ENCODE measurements at places on chromosomes 5 and 9.

DNA sequence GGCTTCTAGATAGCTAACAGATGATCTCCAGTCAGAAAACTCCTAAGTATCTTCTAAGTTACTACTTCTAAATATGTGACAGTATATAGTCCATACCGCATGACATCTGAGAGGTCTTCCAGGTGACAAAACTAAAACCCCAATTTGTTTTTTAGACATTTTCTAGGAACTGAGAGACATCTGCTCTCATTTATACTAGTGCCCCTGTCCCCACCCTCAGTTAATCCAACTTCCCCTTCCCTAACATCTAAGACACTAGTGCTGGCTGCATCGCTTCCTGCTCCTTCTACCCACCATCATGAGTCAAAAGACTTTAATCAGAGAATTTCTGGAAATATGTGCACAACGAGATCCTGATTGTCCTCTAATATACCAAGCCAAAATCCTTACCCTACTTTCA lies 37.9 kb downstream of the FBXW11 start:
- DNase-seq, result no peak

DNA sequence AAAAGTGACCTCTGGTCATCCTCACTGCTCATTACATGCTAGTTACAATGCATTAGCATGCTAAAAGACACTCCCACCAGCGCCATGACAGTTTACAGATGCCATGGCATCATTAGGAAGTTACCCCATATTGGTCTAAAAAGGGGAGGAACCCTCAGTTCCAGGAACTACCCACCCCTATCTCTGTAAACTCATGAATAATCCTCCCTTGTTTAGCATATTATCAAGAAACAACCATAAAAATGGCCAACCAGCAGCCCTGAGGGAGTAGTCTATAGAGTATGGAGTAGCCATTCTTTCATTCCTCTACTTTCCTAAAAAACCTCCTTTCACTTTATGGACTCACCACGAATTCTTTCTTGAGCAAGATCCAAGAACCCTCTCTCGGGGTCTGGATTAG lies 89.4 kb downstream of the ATPSCKMT start:
- no peak for DNase-seq

- DNase-seq, result no peak
Measured at GRCh38 chr5:3187771-3188425, 407.7 kb upstream of the IRX1 start.

- DNase-seq, result no peak
Measured at GRCh38 chr5:6080436-6080835, 297.9 kb downstream of the MED10 start.

- no peak for DNase-seq
Measured at GRCh38 chr5:140785905-140786686, at the start of gene PCDHA1. Gene PCDHA1, plus strand, starts transcription at chr5:140786140.

DNA sequence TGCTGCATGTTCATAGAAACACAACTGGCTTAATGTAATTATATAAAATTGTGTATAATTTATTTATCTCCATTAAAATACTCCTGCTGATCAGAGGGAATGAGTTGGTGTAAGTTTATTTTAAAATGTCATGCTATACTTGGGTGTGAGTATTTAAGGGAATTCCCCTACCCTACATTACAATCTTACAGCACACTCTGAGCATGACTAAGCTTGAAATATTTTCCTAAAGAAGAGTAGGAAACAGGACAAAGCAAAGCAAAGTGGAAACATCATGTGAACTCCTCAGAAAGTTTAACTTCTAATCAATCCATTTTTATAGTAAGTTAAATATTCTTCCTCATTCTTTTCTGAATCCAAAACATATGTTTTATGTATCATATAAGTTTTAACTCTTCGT lies 1271.3 kb downstream of the EFNA5 start:
- DNase-seq, result no peak

DNA sequence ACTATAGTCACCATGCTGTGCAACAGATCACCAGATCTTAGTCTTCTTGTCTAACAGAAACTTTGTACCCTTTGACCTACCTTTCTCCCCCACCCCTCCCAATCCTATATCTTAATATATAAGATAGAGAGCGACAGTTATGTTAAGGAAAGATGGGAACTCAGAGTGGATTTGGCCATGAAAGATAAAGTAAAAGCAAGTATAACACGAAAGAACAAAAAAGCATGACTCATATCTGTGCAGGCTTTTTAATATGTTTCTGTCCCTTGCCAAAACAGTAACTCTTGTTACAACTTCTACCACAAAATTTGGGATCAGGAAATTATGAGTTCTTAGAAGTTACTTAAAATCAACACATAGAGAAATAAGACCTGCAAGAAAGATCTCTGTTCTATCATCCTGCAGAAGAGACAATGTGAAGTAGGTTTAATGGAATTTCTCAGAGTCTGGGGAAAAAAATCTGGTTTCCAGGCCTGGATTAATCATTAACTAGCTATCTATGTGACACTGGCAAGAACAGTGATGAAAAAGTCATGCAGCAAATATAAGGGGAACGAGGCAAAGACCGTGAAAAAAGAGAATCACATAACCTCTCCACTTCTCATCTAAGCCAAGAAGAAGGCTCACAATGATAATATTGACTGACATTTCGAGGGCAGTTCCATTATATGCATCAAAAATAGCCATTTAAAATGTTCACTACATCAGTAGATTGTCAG lies 18.6 kb downstream of the BAAT start:
- DNase-seq, result no peak
